Mesenteric fat pad (tissue), 1 donor: ENCODE measurements at places on chromosomes 6 and 20.

- no peak for DNase-seq
These were observed 82.2 kb downstream of the RIN2 start for GRCh38 chr20:19840111-19840710.

GRCh38 chr6:137545073-137545472 lies 50.9 kb upstream of the OLIG3 start:
- DNase-seq = no peak

DNA sequence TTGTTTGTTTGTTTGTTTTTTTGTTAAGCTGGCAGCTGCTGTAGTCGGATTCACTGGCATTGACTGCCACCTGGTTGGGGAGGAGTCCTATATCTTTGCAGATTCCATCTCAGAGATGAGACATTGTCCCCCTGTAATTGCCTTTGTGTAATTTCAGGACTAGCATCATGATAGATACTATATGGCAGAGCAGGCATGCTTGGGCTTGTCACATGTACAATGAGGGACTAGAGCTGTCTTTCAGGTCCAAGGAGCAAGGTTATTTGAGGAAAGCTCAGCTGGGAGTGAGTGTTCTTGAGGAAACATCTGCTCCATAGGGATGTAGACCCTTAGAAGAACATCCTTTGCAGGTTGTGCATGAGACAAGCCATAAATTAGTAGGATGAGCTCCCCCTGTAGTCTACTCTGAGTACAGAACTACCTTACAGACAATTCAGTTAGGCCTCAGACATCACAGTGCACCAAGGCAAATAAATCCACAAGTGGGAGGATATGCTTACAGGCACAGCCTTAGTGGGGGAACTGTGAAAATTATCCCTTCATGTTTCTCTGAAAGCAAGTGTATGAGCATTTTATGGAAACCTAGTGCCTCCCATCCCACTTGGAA lies 62.1 kb downstream of the BMP2 start:
- DNase-seq = no peak

GRCh38 chr20:5192570-5193431 lies 66.0 kb downstream of the CDS2 start:
- DNase-seq = no peak

DNA sequence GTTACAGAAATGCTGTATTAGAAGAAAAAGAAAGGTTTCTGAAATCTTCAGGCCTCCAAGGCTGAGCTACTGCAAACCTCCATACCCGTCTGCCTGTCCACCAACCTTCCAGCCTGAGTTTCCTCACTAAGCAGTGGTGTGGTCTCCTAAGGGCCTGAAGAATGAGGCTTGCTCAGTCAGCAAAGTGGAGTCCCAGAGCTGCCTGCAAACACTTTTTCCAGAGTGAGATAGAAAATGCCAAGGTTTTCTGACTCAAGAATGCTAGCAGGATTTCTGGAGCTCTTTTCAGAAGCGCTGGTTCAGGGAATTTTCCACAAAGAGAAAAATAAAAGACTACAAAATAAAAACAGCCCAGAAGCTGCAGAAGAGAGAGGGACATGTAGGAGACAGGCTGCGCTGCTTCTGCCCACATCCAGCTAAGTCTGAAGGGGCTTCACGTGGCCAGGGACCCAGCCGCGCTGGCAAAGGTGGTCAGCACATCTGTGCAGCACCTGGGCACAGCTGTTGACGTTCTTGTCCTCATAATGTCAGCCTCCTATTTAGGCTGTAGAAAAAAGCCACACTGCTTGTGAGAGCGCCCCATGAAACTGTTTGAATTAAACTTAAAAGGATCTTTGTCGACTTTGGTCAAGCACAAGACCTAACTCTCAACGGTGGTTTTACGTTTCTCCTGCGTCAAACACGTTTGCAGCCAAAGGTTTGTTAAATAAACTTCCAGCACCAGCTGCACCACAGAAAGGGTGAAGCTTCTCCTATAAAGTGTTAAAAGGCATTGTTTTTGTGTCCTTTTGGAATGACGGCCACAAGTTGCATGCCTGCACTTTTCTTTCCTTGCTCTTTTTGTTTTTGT lies 209.0 kb downstream of the THBS2 start:
- no peak for DNase-seq

GRCh38 chr20:6347916-6348315 lies 225.1 kb upstream of the FERMT1 start:
- no peak for DNase-seq

DNA sequence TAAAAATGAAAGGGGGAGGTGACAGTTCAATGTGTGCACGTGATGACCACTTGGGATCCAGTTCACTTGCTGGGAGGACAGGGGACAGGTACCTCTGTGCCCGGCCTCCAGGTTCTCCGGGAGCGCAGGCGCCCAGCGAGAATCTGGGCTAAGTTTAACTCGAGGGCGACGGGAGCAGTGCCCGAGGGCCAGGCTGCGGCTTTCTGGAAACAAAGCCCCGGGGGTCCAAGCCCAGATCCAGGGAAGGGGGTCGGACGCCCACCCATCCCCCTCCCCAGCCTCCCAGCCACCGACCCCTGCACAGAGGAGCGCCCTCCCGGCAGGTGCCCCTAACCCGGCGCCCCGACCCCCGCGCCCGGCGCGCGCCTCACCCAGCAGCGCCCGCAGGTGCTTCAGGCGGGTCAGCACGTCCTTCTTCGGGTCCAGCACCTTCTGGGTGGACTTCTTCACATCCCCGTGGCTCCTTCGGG lies 405 bp downstream of the RALGAPA2 start:
- DNase-seq = no peak

DNA sequence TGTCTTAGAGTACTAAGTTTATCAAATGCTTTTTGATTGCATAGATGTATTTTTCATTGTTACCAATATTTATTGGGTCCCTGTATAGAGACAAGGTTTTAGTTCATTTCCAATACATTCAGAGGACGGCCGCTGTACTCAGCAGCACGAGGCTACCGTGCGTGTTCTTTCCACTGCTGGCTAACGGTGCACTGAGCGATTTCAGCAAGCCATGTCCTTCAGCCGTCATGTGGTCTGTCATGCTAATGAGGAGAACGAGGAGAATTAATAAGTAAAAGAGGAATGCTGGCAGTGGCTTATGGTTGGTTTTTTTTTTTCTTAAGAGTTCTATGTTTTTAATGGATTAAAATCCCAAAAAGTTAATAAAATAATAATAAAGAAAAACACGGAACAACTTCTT lies 253.6 kb downstream of the ARID1B start:
- DNase-seq = no peak

GRCh38 chr6:152696522-152696921 lies 1.2 kb upstream of the MYCT1 start:
- DNase-seq = no peak

DNA sequence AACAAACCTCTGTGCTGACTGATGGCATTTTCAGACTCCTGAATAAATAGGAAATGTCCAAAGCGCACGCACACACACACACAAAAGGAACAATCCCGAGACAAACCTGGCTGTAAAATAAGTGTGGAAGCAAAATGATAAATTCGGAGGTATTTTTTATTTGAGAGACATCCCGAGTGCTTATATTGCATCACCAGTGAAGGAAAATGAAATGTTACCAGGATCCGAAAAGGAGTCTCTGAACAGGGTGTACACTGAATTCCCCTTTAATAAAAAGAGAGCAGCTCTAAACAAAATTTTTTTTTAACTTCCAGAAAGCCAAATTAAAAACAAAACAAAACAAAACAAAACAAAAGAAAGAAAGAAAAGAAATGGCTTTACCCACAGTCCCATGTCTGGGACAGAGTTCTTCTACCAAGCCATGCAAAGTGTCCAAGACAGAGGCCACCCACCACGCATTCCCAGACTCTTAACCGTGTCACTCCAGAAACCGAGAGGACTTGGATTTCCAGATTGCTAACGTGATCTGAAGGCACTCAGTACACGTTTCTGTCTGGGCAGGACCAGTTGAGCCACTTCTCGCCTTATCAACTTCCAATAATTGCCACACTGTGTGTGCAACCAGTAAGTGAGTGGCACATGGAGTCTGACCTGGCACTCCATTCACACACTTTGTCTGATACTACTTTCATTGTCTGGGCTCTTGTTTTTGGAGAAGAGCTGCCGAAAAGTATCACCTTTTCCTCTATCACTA lies 817 bp downstream of the ME1 start:
- no peak for DNase-seq

DNA sequence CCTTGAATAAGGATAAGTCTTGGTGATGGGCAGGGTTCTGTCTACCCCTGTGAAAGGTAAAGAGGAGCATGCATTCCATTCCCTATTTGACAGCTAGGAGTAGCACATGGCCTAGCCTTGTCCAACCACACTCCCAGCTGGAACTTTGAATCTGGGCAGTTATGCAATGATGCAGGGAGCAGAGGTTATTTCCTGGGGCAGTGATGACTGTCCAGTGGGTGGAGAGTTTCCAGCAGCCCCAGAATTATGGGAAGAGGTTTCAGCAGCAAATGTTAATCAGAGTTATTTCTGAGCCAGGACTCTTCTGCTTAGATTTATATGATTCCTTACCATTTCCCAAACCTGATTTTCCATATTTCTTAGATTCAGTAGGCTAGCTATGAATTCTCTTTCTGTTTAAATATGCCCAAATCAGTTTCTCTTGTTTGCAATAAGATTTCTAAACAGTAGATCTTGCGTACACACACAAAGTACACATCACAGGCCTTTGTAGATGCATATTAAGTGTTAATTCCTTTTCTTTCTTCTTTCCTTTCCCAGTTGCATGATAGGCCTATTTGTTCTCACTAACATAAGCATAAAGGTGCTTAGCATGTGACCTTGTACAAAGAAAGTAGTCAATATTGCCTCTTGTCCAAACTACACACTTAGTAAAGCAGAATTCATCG lies 17.3 kb upstream of the TXLNB start:
- no peak for DNase-seq

DNA sequence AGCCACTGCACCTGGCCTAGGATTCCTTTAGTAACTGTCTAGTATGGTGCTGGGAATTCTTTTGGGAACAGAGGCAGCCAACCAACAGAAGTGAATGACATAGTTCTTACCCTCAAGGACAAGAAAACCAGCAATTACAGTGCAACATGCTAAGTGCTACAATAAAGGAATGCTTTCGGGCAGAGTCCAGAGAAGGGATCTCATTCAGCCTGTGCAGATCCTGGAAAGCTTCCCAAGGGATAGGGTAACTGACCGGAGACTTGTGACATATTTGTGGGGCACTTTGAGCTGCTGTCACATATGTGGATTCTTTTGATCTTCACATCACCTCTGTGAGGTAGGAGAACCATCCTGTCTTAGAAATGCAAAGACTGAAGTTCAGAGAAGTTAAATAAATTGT lies 46.8 kb downstream of the C6orf15 start:
- DNase-seq = no peak

- DNase-seq = no peak
These were observed 168.2 kb downstream of the GPX5 start for GRCh38 chr6:28693751-28694443.

- DNase-seq = no peak
These were observed 6.4 kb upstream of the CST2 start for GRCh38 chr20:23832775-23833513.

GRCh38 chr20:3930265-3931206 lies 41.3 kb downstream of the PANK2 start:
- DNase-seq = no peak

DNA sequence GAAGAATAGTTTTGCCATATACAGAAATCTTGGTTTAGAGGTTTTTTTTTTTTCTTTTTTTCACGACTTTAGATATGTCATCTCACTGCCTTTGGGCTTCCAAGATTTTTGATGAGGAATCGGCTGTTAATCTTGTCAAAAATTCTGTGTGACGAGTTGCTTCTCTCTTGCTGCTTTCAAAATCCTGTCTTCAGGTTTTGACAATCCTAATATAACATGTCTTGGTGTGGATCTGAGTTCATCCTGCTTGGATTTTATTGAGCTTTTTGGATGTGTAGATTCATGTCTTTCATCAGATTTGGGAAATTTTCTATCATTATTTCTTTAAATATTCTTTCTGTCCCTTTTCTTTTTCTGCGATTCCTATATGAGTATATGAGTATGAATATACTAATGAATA lies 61.1 kb downstream of the PLCG1 start:
- DNase-seq = no peak

- DNase-seq = no peak
These were observed 417 bp downstream of the NFATC2 start for GRCh38 chr20:51542033-51542570.

DNA sequence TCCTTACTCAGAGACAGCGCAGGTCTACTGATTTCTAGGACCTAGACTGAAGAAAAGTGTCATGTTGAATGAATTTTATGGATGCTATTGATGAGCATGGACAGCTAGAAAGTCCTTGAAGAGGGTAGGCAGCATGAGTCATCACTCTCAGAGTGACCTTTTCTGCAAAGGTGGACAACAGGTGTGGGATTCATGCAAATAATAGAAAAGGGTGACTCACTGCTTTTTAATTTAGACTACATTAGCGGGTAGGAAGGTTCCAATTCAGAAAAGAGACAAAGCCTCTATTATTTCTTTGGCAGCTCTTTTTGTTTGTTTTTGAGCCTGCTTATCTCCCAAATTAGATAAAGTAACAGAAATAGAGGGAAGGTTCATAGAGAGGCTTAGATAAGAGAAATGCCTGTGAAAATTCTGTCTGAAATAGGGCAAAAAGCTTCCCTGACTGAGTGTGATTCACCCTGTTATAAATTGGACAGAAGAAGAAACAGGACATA lies 191.4 kb downstream of the TENT5A start:
- no peak for DNase-seq

DNA sequence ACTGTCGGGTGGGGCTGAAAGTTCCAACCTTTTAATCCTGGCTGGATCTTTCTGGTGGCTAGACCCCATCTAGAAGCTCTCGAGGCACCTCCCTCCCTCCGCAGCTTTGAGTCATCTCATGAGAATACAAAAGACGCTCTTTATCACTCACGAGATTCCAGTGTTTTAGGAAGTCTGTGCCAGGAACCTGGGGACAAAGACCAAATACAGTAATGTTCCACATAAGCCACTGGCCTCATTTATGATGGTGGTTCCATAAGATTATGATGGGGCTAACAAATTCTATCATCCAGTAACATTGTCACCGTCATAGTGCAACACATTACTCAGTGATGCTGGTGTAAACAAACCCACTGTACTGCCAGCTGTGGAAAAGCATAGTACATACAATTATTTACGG lies 48.7 kb downstream of the NCOA7 start:
- no peak for DNase-seq

DNA sequence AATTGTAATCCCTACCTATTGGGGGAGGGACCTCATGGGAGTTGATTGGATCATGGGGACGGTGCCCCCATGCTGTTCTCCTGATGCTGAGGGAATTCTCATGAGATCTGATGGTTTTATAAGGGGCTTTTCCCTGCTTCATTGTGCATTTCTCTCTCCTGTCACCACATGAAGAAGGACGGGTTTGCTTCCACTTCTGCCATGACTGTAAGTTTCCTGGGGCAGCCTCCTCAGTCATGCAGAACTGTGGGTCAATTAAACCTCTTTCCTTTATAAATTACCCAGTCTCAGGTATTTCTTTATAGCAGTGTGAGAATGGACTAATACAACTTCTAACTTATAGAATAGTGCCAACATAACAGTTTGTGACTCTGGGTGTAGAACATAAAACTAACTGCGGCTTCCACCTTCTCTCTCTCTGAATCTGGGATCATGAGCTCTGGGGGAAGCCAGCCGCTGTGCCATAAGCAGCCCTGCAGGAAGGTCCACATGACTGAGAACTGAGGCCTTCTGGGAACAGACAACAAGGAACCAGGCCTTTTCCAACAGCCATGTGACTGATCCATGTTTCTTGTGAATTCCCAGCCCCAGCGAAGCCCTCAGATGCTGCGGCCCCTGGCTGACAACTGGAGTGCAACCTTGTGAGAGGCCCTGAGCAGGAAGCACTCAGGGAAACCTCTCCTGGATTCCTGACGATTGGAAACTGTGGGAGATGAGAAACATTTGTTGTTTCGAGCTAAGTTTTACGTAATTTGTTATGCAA lies 3.4 kb upstream of the HLA-A start:
- no peak for DNase-seq

GRCh38 chr6:158465747-158466146 lies 94.1 kb upstream of the TMEM181 start:
- DNase-seq = no peak
